Fibroblast of skin of back (primary cell): ENCODE measurements at places on chromosomes 7 and 10.

DNA sequence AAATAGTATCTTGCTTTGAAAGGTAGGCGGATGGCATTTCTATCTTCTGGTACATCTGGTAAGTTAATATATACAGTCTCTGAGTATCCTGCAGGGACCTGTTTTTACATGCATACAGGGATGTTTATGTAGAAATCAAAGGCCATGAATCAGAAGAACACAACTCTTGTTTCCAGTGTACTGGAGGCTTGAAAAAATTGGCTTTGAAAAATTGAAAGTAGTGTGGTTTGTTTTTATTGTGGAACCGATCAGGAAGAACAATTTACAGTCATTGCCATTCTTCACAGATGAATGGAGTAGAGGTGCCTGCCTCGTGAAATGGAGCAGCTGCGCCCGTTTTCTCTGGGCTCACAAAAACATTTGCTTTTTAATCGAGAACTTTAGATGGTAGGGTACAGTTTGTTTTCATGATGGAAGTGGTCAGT is 54.0 kb upstream of the RPA3 start:
- no peak for DNase-seq

DNA sequence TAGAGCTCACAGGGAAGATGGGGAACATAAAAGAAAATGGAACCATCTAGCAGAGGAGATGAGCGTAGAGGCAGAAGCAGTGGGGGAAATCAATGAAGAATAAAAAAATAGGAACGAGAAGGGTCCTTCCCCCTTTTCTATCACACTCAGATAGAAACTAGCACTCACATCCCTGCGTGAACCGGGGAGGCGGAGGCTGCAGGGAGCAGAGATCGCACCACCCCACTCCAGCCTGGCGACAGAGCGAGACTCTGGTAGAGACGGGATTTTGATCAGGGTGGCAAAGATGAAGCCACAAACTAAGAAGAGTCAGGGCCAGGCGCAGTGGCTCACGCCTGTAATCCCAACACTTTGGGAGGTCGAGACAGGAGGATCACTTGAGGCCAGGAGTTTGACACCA is 64.7 kb upstream of the ECHDC3 start:
- DNase-seq = no peak

- DNase-seq = no peak
These were observed 4.4 kb upstream of the WDR91 start for GRCh38 chr7:135215698-135216097.

DNA sequence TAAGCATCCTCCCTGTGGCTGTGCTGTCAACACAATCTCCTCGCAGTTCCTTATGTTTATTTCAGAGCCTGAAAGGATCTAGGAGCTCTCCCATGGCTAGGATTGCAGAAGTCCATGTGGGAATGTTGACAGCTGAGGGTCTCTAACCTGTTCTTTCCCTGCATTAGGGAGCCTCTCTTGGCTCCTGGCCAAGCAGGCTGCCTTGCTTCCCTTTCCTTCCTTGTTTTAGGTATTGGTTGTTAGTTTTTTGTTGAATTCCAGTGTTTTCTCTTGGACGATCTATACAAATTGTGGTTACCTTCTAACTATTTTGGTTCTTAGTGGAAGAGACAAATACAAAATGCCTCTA is 171.8 kb downstream of the MLLT10 start:
- DNase-seq = no peak

DNA sequence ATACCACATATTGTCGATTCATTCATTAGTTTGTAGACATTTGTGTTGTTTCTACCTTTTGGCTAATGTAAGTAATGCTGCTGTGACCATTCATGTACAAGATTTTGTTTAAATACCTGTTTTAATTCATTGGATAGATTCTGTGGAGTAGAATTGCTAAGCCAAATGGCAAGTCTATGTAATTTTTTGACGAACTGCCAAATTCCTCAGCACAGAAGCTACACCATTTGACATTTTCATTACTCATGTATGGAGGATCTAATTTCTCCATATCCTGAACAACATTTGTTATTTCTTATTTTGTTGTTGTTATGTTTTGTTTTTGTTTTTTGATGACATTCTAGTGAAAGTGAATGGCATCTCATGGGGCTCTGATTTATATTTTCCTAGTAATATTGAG is 1351.3 kb upstream of the SORCS1 start:
- DNase-seq = no peak

GRCh38 chr7:141700848-141701371 is 1.1 kb downstream of the DENND11 start:
- DNase-seq = no peak

DNA sequence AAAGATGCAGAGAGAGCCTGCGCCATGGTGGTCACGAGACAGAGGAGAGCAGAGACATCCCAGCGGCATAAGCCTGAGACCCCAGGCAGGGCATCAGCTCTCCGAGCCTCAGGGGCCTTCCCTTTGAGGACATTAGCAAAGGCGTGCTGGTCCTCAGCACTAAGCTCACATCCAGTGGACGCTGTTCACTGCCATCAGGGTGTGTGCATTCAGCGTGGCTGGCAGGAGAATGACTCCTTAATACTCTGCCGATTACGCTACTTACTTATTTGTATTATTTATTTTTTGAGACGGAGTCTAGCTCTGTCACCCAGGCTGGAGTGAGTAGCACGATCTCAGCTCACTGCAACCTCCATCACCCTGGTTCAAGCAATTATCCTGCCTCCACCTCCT is 290.2 kb downstream of the KLF6 start:
- DNase-seq = no peak

GRCh38 chr10:3201796-3202195 is 29.2 kb upstream of the PITRM1 start:
- no peak for DNase-seq

GRCh38 chr10:86940677-86941076 is 16.7 kb downstream of the MMRN2 start:
- DNase-seq = no peak

GRCh38 chr7:47932016-47932415 is 16.2 kb downstream of the PKD1L1 start:
- peak; percentile 44 for DNase-seq

- no peak for DNase-seq
These were observed 20.3 kb upstream of the GNA12 start for GRCh38 chr7:2864204-2864985.

- no peak for DNase-seq
These were observed 73.8 kb downstream of the ZNF277 start for GRCh38 chr7:112280267-112280666.

GRCh38 chr10:35794703-35795102 is 152.6 kb upstream of the FZD8 start:
- no peak for DNase-seq

GRCh38 chr7:83410989-83411591 is 237.8 kb downstream of the SEMA3E start:
- peak; percentile 43 for DNase-seq

DNA sequence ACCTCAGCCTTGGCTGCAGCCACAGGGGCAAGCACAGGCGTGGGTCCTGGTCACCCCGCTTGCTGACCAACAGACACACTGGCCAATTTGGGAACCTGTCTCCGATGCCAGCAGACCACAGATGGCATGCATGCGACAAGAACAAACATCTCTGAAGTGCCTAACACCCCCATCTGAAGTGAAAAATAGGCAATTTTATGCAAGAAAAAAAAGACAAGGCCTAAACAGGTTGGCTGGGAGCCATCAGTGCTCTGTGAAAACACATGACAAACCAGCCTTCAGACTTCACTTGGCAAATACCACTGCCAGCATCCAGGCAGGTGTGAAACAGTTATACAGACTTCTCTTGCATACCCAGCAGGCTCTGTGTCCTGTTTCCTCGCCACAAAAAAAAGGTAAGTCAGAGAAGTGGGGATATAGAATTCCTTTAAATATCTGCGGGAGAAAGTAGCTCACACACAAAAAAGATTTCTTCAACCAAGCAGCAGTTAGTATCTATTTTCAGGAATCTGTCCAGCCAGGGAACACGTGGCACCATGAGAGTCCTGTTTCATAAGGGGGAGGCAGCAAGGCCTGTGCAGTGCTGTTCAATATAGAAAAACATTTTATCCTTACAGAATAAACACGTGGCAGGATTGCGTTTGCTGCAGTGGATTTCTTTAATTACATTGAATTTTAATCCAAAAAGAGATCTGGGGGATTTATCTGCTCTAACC is 293.4 kb upstream of the MKLN1 start:
- DNase-seq = no peak

GRCh38 chr10:12808014-12808613 is 193.4 kb downstream of the CCDC3 start:
- no peak for DNase-seq

- no peak for DNase-seq
These were observed 26.0 kb upstream of the HYAL4 start for GRCh38 chr7:123819001-123819400.

DNA sequence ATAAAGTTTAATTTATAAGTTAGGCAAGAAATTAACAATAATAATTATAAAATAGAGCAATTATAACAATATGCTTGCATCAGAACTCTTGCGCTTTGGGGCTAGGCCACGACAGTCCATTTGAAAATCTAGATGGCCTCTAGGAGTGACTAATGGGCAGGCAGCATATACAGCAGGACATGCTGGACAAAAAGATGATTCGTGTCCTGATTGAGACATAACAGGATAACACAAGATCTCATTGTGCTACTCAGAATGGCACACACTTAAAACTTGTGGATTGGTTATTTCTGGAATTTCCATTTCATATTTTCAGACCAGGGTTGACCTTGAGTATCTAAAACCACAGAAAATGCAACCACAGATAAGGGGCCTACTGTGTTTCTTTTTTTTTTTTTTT is 27.5 kb downstream of the CTNNA3 start:
- peak; percentile 73 for DNase-seq

- DNase-seq = peak; percentile 21
These were observed 2.7 kb upstream of the IQUB start for GRCh38 chr7:123537026-123537642.

GRCh38 chr7:83947260-83947659 is 247.3 kb downstream of the SEMA3A start:
- DNase-seq = peak; percentile 5

DNA sequence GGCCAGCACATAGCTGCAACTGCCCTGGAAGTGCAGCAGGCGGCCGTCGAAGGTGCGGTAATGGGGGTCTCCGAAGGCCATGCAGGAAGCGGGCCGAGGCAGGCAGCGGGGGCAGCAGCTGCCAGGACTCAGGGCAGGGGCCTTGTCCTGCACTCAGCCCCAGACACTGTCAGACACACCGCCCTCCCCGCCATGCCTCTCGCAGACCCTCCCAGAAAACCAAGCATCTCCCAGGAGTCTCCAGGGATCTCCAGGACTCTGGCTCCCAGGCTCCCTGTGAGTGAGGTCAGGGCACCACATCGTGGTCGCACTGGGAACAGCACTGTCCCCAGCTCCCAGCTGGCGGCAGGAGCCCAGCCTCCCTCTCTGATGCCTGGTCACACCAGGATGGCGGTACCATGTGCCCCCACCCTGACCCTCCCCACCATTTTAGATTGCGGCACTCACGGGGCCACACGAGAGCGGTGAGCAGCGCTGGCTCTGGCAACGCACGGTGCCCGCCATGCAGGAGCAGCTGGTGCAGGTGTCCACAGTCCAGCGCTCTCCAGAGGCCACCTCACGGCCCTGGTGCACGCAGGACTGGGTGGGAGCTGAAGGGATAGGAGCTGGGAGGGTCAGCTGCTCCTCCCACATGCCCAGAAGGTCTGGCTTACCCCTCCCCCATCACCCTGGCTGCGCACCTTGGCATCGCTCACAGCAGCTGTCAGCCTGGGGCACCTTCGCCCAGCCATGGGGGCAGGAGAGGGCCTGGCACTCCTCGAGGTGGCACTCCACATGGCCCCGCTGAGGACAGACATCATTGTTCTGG is 17.5 kb downstream of the ATP6V1F start:
- peak; percentile 70 for DNase-seq

GRCh38 chr10:126196281-126196680 is 192.0 kb downstream of the ADAM12 start:
- no peak for DNase-seq

- DNase-seq = peak; percentile 63
These were observed 102.7 kb upstream of the TNRC18 start for GRCh38 chr7:5526100-5526905.

DNA sequence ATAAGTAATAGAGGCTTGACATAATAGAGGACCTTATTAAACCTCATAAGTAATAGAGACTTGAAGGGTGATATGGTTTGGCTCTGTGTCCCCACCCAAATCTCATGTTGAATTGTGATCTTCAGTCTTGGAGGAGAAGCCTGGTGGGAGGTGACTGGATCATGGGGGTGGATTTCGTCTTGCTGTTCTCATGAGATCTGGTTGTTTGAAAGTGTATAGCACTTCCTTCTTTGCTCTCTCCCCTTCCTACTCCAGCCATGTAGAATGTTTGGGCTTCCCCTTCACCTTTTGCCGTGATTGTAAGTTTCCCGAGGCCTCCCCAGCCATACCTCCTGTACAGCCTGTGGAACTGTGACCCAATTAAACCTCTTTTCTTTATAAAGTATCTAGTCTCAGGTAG is 8.6 kb downstream of the KIFBP start:
- no peak for DNase-seq

DNA sequence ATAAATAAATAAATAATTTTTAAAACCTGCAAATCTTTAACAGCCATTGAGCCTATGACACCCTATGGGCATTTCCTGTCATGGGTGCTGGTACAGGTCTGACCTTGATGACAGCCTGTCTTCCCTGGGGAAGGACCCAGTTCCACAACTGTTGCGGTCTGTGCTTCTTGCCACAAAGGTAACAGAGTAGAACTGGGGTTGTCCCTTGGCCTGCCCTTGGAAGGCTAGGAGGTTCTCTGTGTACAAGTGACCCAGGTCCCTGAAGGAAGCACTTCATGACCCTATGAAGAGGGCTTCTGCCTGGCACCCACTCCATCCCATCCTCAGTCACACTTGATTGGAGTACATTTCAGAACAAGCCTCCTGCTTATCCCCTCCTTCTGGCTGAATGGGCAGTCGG is 66.9 kb downstream of the OGDH start:
- no peak for DNase-seq

GRCh38 chr10:120891365-120891764 is 40.2 kb downstream of the WDR11 start:
- peak; percentile 52 for DNase-seq

- DNase-seq = peak; percentile 30
These were observed 50.8 kb upstream of the IFRD1 start for GRCh38 chr7:112399501-112399900.

- no peak for DNase-seq
These were observed 239.4 kb downstream of the TNS3 start for GRCh38 chr7:47342296-47343060.

DNA sequence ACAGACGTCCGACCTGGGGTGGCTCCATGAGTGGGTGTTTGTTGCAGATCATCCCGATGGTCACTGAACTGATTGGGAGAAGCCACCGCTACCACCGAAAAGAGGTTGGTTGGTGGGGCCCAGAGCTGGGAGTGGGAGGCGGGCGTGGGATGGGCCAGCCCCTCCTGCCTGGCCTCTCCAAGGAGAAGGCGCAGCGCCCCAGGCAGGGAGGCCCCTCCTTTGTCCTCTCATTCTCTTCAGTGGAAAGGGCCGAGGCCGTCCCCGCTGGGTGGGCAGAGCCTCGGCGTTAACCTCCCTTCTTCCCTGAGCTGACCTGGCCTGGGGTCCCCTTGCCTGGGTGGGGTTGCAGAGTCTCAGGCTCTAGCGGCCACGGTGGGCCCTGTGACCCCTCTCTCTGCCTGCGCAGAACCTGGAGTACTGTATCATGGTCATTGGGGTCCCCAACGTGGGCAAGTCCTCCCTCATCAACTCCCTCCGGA is 5.2 kb downstream of the MTG1 start:
- no peak for DNase-seq

GRCh38 chr7:4610768-4611467 is 71.2 kb upstream of the FOXK1 start:
- DNase-seq = peak; percentile 62

- DNase-seq = no peak
These were observed 78.1 kb upstream of the PRR15 start for GRCh38 chr7:29485339-29486190.
